ENCODE measurements at places on chromosomes 12 and 14.

- no peak for DNase-seq
Measured at GRCh38 chr14:39957290-39957689, 525.1 kb upstream of the FBXO33 start.

- DNase-seq, result no peak
Measured at GRCh38 chr12:121992059-121992879, 29.4 kb upstream of the BCL7A start.

DNA sequence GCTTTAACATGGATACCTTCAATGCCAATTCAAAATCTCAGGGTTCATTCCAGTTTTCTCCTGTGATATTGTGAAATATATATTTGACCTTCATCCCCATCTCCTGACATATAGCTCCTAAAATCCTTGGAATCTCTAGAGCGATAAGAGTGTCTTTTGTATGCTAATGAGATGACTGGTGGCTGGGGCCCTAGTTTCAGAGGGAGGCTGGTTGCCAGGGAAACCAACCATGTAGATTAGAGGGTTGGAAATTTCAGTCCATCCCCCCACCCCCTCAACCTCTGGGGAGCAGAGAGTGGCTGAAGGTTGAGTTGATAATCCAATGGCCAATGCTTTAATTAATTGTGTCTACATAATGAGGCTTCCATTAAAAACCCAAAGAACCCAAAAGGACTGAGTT is 59.4 kb downstream of the SDR9C7 start:
- DNase-seq, result no peak

- no peak for DNase-seq
Measured at GRCh38 chr12:26473291-26473690, 277.9 kb downstream of the SSPN start.

DNA sequence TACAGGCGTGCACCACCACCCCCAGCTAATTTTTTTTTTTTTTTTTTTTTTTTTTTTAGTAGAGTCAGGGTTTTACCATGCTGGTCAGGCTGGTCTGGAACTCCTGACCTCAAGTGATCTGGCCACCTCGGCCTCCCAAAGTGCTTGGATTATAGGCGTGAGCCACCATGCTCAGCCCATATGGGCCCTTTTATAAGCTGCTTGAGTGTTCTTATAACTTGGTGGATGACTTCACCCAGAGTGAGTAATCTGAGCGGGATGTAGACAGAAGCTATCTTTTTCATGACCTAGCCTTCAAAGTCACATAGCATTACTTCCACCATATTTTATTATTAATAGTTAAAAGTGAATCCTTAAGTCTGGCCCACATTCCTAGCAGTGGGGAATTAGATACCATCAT is 16.4 kb downstream of the BBOF1 start:
- no peak for DNase-seq

DNA sequence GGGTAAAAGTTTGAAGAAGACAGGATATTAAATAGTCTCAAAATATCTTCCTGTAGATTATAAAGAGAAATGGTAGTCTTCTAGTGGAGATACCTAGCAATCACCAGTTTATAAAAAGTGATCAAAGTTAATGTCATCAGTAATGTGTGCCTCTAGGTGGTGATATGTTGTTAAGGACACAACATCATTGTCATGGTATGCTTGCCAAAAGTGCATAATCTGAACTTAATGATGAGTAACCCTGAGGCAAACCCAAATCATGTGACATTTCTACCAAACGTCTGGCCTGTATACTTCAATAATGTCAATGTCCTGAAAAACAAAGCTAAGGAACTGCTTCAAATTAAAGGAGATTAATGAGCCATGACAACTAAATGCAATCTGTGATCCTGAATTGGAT is 214.7 kb downstream of the PHLDA1 start:
- no peak for DNase-seq

DNA sequence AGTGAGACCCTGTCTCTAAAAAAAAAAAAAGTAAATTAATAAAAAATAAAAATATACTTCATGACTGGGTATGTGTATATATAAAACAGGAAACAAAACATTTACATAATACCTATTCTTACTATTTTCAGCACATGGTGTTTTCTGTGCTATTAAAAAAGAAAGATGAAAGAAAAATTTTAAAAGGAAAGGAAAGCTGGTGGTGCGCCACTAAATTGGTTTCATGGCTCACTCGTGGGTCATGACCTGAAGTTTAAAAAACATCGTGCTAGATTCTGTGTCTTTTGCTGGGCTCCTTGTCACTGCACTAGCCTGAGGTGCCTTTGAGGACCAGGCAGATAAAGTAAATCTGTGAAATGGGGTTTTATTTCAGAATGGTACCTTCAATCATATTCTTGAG is 69.8 kb downstream of the IFT43 start:
- no peak for DNase-seq

DNA sequence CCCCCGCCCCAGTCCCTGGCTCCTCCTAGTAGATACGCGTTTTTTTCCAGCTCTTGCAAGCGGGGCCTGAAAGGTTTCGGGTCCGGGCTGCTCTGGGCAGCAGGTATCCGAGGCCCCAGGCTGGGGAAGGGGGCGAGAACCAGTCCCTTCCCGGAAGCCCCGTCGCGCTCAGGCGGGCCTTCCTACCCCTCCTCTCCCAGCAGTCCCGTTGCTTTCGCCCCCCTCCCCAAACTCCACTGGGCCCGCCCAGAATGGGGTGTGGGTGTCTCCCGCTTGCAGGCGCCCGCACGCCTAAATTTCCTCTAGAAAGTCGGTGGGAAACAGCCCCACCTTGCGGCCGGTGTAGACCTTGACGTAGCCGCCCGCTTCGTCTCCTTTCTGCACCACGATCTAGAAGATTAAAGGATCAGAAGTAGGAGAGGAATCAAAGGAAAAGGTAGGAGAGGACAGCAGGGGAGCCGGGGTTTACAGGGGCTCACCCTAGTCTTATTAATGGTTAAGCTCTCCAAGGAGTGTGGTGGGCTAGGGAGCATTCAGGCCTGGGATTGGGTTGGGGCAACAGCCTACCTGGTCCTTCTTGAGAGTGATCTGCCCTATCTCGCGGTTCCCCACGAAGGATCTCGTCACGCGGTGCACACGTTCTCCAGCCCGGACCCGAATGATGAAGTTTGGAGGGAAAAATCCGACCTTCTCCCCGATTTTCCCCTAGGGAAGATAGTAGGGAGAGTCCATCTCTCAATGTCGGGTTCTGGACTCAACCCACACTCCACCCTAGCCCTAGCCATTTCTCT is 7.3 kb downstream of the STAC3 start:
- DNase-seq, result peak; percentile 71

GRCh38 chr12:67450441-67450840 is 181.3 kb downstream of the CAND1 start:
- DNase-seq, result no peak

DNA sequence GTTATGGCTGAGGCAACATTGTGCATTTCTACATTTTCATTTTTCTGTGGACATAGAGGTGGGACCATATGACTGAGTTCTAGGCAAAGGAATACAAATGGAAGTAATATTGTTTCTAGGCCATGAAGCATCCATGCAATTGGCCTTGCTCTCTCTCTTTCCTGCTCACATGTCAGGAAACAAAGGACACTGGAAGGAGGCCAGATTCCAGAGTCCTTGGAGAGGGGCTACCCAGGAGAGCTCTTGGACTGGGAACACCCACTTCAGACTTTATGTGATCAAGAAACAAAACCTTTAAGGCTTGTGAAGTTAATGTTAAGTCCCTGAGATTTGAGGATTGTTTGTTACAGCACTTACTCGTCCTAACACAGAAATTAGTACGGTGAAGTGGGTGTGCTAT is 32.8 kb downstream of the PDZRN4 start:
- DNase-seq, result no peak

- DNase-seq, result no peak
Measured at GRCh38 chr12:79859646-79860045, 75.3 kb downstream of the PPP1R12A start.

GRCh38 chr14:70654632-70655031 is 12.9 kb downstream of the TTC9 start:
- no peak for DNase-seq

DNA sequence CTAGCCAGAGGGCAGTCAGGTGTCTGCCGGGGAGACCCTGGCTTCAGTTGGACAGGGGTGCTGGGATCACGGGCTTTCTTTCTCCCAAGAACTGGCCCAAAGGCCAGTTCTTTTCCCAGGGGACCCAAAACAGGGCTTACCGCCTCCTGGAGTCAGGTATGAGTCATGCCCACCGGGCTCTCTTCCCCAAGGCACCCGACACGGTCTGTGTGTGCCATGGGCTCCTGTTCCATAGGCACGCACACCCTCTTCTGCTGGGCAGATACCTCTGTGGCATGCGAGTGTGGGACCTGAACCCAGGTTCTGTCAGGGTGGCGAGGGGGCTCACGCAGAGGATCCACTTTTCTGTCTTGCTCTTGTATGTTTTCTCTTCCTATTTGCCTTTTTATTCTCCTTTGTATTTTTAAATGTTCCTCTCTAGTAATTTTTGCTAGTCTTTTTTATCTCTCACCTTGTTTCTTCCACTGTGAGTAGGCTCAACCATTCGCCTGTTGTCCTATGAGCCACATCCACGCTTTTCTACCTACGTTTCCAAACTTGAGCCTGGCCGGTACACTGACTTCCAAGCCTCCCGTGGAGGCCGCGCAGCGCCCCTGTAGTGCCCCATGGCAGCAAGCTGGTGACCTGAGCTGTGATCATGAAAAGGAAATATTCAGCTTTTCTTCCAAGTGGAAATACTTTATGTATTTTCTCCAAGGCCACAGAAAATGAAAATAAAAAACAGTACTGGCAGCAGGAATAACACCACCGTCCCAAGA is 362.2 kb downstream of the CACNA1C start:
- no peak for DNase-seq

- DNase-seq, result no peak
Measured at GRCh38 chr12:76943008-76943407, 64.2 kb upstream of the CSRP2 start.

- peak; percentile 70 for DNase-seq
Measured at GRCh38 chr12:108730365-108731104, 783 bp downstream of the CORO1C start.

- no peak for DNase-seq
Measured at GRCh38 chr12:52644078-52644415, 8.0 kb downstream of the KRT2 start.

- no peak for DNase-seq
Measured at GRCh38 chr14:28751467-28752058, 15.0 kb upstream of the FOXG1 start.

GRCh38 chr12:114339626-114340025 is 66.3 kb downstream of the TBX5 start:
- no peak for DNase-seq

DNA sequence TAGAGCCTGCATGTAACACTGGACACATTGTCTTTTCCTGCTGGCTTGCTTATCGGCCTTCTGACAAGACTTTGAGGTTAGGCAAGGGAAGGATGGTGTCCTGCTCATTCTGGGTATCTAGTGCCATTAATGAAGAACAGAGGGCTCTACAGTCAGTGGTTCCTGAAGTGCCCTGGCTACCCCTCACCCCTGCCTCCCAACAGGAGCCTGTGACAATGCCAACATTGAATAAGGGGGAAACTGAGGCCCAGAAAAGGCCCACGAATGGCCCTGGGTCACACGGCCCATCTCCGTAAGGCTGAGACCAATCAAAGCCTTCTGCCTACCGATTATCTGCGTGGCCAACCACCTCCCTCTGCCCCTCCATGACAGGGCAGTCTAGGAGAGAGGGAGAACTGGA is 2.1 kb downstream of the IFI27L2 start:
- DNase-seq, result no peak

GRCh38 chr12:32124637-32125036 is 18.0 kb downstream of the BICD1 start:
- no peak for DNase-seq

DNA sequence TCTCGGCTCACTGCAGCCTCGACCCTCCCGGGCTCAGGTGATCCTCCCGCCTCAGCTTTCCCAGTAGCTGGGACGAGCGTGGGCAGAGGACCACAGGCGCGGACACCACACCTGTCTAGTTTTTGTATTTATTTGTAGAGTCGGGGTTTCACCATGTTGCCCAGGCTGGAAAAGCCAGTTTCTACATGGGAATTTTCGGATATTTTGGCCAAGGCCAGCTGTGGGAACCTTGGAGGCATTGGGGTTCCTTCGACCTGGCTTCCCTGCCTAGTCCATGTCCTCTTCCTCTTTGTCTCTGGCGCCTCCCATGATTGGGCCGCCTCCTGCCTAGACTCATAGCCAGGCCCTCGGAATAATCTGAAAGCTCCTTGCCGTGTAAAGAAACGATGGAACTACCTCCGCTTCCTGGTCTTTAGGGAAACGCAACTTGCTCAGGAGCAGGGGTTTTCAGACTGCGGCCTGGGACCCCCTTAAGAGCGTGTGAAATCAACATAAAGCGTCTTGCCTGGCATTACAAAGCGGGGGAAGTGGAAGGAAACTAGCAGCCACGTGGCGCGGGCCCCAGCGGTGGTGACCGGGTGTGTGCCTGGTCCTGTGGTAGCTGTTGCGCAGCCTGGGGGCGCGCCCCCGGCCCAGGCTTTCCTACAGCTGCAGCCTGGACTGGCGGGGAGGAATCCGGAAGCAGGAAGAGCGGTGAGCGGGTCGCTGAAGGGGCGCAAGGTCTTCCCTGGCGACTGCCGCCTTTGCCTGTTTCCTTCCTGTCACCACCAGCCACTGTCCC is 1.4 kb upstream of the HSP90AA1 start:
- no peak for DNase-seq

DNA sequence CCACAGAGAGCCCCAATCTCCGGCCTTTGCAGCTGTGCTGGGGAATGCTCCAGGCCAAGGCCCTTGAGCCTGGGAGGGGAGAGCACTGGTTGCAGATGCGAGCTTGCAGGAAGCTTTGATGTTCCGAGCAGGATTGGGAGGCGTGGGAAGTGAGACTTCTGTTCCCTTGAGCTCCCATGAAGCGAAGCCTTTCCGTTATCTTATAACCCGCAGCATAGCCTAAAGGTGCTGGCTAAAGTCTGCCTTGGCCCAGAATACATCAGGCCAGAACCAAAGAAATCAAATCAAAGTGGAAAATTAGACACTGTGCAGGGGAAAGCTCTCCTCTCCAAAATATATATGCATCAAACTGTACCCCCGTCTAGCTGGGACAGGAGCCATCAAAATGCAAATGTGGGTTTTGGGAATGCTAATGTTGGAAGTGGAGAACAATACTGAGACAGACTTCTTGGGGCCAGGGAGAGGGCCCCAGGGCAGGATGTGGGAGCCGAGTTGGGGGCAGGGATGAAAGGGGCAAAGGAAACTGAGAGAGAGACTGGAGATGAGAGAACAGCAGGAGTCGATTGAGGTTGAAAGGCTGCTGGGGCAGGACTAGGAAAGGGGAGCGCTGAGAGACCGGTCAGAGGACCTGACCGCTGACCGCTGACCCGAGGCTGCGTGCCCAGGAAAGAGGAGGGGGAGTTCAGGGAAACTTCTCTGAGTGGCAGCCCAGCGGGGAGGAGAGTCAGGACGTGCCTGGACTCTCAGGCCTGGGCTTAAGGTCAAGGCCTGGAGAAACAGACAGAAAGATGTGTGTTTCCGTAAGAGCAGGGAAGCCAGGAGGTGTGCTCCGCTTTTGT is 152.2 kb upstream of the PARP11 start:
- DNase-seq, result no peak

GRCh38 chr12:6946033-6946919 is 2.5 kb downstream of the C12orf57 start:
- DNase-seq, result no peak

DNA sequence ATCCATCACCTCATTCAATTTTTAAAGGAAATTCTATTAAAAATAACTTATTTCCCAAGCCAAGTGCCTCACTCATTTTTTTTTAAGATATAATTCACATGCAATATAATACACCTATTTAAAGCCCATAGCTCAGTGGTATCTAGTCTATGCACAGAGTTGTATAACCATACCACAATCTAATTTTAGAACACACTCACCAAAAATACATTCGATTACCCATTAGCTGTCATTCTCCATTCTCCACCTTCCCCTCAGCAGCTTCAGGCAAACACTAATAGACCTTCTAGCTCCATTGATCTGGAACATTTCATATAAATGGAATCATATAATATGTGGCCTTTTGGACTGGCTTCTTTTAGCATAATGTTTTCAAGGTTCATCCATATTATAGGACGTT is 49.5 kb downstream of the CLMN start:
- no peak for DNase-seq
